Naive B cell (primary cell): ENCODE measurements at places on chromosomes 1 and 21. TPM values are rescaled to one million over a fixed set of nuclear protein-coding genes. Genes with fewer than 3 reads are reported as not detected.
A peak's percentile ranks its signal among the peaks of the same experiment; 100 is the strongest.

- no peaks in the 10 kb centered on the region for H3K4me1 ChIP-seq
- H3K36me3 ChIP-seq = peaks cover 1% of the 10 kb centered on the region
- no peak overlapping the region for H3K27ac ChIP-seq
- H3K4me3 ChIP-seq = no peak overlapping the region
These were observed 219.6 kb upstream of the C1orf174 start for GRCh38 chr1:4119516-4120220.

- H3K4me3 ChIP-seq = no peak overlapping the region
- no peaks in the 10 kb centered on the region for H3K36me3 ChIP-seq
- no peak for DNase-seq
- no peaks in the 10 kb centered on the region for H3K27me3 ChIP-seq
- H3K4me1 ChIP-seq = no peaks in the 10 kb centered on the region
- H3K27ac ChIP-seq = no peak overlapping the region
These were observed 185.0 kb downstream of the TGFBR3 start for GRCh38 chr1:91700771-91701471.

DNA sequence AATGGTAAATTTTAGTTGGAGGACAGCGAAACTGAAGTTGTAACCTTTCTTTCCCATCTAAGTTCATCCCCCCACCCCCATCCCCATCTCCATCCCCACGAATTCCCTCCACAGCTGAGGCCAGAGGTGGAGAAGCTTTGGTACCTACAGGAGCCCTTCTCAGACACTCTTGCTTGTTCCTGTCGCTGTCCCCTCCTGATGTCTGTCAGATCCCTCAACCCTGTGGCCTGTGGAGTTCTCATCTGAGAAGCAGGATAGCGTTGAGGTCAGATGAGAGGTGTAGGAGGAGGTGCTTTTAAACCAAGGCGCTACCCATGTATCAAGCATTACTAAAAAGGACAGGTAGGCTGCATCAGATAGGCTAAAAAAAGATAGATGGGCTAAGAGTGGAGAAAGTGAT, 769 bp downstream of the NTPCR start:
- DNase-seq = no peak
- peaks cover 8% of the 10 kb centered on the region for H3K36me3 ChIP-seq
- peak overlapping the region; percentile 94 for H3K4me3 ChIP-seq

DNA sequence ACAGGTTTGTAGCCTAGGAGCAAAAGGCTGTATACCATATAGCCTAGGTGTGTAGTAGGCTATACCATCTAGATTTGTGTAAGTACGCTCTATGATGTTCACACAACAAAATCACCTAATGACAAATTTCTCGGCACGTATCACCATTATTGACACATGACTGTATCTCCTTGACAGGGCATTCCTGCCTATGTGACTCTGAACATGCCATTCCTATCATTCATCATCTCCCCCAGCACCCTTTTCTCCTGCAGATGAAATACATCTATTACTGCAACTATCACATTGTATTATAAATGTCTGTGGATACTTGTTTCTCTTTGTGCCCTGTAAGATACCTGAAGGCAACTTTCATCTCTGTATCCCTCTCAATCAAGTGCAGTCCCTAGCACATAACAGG, 29.9 kb downstream of the TP53BP2 start:
- H3K4me3 ChIP-seq = no peak overlapping the region
- peaks cover 21% of the 10 kb centered on the region for H3K36me3 ChIP-seq
- H3K27me3 ChIP-seq = no peaks in the 10 kb centered on the region
- peak overlapping the region; percentile 47 for H3K27ac ChIP-seq
- peaks cover 15% of the 10 kb centered on the region for H3K4me1 ChIP-seq

DNA sequence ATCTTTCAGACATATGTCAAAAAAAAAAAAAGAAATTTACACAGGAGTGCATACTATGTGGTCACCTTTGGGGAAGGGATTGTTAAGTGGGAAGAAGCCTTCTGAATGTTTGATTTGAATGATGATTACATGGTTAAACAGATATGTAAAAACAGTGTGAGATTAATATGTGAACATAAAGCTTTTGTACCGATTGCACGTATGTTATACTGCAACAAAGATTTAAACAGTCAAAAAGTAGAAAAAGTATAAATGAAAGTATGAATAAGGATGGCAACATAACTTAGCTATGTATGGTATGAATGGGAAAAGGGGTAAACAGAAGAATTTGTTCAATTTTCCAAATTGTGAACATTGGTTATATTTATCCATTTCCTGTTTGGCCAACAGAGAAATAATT, 10.0 kb upstream of the PLPP3 start:
- peaks cover 6% of the 10 kb centered on the region for H3K27me3 ChIP-seq
- H3K4me1 ChIP-seq = no peaks in the 10 kb centered on the region

DNA sequence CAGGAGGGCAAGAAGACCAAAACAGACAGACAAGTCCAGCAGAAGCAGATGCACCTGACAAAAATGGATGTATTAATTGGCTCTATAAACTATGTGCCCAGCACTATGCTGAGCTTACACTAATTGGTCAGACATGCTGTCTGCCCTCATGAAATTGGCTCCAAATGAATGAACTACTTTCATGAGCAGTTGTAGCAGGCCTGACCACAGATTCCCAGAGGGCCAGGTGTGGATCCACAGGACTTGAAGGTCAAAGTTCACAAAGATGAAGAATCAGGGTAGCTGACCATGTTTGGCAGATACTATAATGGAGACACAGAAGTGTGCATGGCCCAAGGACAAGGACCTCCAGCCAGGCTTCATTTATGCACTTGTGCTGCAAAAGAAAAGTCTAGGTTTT, 14.5 kb downstream of the SLAMF7 start:
- H3K27ac ChIP-seq = no peak overlapping the region
- peaks cover 6% of the 10 kb centered on the region for H3K4me1 ChIP-seq

- no peaks in the 10 kb centered on the region for H3K27me3 ChIP-seq
- no peak overlapping the region for H3K4me3 ChIP-seq
- no peak overlapping the region for H3K27ac ChIP-seq
- H3K36me3 ChIP-seq = peaks cover 15% of the 10 kb centered on the region
- H3K4me1 ChIP-seq = no peaks in the 10 kb centered on the region
These were observed 135.7 kb upstream of the SLC45A1 start for GRCh38 chr1:8182034-8182761.

DNA sequence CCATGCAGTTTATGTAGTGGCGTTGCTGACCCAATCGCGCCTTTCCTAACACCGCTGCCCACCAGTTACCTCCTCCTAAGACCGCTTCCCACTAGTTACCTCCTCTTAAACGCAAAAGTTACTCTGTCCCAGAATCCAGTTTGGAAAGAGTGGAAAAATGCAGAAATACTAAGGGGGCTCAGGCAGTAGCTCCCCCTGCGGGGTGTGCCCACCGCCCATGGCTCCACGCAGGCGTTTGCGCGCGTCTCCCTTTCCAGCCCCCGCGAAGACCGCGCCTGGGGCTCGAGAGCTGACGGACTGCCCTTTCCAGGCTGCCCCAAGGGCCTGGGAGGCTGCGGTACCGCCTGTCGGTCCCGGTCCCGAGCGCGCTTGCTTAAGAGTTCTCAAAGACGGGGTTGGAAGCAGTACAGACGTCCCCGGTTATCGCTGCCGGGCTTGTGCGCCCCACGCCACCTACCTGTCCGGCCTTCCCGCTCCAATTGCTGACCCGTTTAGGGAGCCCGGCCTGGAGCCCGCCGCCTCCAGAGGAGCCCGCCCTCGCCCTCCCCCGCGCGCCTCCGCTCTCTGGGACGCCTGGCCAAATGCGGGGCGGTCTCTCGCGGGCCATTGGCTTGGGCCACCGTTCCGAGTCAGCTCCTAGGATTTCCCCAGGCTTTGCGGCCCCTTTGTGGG, 414.1 kb upstream of the ESRRG start:
- no peak overlapping the region for H3K27ac ChIP-seq
- peaks cover 23% of the 10 kb centered on the region for H3K4me1 ChIP-seq
- DNase-seq = no peak
- H3K4me3 ChIP-seq = no peak overlapping the region
- peaks cover 14% of the 10 kb centered on the region for H3K36me3 ChIP-seq

- no peak overlapping the region for H3K4me3 ChIP-seq
- H3K4me1 ChIP-seq = peaks cover 20% of the 10 kb centered on the region
- H3K27ac ChIP-seq = no peak overlapping the region
- DNase-seq = no peak
These were observed 127.8 kb downstream of the OSBPL9 start for GRCh38 chr1:51744506-51745303.

DNA sequence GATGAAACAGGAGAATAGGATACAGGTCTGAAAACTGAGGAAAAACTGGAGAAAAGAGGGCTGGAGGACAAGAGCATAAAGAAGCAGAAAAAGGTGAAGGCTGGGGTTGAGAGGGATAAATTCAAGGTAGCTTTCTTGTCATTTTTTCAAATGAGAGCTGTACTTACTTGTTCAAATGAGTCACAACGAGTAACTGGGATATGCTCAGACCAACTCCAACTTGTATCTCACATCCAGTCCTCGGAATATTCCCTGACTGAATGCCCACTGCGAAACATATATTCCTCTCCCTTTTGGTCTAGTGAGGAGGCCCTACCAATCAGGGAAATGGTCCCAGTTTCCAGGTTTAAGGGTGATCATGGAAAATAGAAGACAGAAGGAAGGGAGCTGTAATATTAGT, 343.4 kb downstream of the HHIPL2 start:
- H3K27me3 ChIP-seq = peaks cover under 1% of the 10 kb centered on the region
- no peaks in the 10 kb centered on the region for H3K4me1 ChIP-seq
- no peak overlapping the region for H3K4me3 ChIP-seq
- no peaks in the 10 kb centered on the region for H3K36me3 ChIP-seq
- DNase-seq = no peak

DNA sequence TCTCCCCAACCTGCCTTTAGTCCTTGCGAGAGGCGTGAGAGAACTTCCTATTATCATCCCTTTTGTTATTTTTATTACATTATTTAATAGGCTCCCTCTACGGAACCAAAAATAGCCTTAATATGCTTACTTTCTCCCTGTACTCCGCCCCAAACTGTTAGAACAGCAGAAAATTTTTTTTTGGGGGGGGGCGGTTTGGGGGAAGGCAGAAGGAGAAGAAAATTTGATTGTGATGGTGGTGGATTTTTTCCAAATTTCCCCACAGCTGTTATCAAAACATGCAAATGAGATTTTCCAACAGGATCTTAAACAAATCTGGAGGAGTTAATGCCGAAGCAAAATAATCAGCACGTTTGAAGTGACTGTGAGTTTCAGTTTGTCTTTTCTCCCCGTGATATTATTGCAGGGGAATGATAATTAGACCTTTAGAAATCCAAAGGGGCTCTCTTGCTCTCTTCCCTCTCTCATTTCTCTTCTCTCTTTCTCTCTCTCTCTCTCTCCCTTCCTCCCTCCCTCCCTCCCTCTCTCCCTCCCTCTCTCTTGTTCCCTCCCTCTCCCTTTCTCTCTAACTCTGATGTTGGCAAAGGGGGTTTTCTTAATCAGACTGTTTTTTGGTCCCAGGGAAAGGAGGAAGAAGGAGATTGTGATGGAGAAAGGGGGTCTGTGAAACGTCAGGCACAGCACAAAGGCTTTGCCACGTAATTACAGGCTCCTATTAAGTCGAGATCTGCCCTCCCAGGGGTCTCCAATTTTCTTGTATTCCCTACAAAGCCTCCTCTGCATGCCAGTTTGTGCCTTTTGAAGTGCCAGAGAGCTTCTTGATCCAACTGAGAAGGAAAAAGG, 1.1 kb upstream of the PRRX1 start:
- no peak overlapping the region for H3K4me3 ChIP-seq
- H3K27me3 ChIP-seq = peaks cover 76% of the 10 kb centered on the region
- H3K36me3 ChIP-seq = peaks cover 15% of the 10 kb centered on the region
- peaks cover 40% of the 10 kb centered on the region for H3K4me1 ChIP-seq

- H3K27me3 ChIP-seq = peaks cover 6% of the 10 kb centered on the region
- peak; percentile 70 for DNase-seq
- peak overlapping the region; percentile 28 for H3K27ac ChIP-seq
- no peaks in the 10 kb centered on the region for H3K36me3 ChIP-seq
- H3K4me3 ChIP-seq = peak overlapping the region; percentile 92
These were observed 618 bp downstream of the JAM2 start for GRCh38 chr21:25639551-25640201.

DNA sequence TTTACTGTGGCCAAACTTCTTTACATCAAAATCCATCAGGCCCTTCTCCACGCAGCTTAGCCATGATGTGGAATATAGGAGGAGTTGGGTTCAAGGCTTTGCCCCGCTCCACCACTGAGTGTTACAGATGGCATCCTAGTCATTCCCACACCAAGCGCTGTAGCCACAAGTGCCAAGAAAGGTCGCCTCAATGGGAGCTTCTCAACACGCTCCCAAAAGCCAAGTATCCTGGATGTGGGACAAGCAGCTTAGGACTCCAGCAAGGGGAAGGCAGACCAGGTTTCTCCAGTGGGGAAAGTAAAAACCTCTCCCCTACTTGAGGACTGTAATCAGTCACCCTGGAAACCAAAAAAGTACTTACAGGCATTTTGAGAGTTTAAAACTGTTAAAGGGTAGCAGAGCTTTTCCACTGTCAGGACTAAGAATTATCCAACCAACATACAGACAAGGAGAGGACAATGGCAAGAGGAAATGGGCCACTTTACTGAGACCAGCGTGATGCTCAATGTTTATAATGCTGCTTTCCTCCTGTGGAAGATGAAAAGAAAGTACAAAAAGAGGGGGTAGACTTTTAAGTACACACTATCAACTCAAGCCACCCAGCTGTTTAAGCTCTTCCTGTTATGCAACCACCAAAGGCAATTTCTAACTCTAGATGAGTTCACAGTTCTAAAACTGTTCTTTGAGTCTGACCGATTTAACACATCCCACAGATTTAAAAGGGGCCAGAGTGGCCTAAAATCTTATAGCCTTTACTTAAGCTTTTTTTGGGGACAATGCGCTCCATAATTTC, 120.7 kb upstream of the KRTAP19-8 start:
- H3K4me1 ChIP-seq = no peaks in the 10 kb centered on the region
- no peaks in the 10 kb centered on the region for H3K27me3 ChIP-seq
- H3K27ac ChIP-seq = no peak overlapping the region
- H3K36me3 ChIP-seq = no peaks in the 10 kb centered on the region
- no peak overlapping the region for H3K4me3 ChIP-seq

DNA sequence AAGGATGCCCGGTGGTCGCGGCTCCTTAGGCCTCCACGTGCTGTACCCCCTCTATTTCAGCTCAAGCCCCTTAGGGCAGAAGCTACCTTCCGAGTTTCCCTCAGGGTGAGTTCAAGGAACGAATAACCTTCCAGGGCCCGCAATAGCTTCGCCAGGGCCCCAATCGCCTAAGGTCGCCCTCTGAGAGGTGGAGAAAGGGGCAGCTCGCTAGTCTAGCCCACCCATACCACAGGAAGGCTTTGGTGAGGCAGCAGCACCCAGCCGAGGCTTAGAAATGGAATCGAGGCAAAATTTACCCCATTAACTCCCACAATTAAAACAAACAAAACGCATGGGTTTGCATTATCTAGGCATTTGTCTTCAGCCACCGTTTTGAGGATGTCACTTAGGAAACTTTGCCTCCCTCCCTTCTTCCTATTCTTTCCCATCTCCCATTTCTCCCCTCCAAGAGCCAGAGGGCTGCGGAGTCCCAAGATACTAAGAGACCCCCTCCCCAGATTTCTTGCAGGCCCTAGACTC, 954 bp downstream of the WNT2B start:
- peaks cover 37% of the 10 kb centered on the region for H3K4me1 ChIP-seq
- peak overlapping the region; percentile 82 for H3K4me3 ChIP-seq
- peaks cover 9% of the 10 kb centered on the region for H3K27me3 ChIP-seq
- DNase-seq = no peak
- no peaks in the 10 kb centered on the region for H3K36me3 ChIP-seq
- no peak overlapping the region for H3K27ac ChIP-seq

- no peak overlapping the region for H3K27ac ChIP-seq
- no peak overlapping the region for H3K4me3 ChIP-seq
- no peaks in the 10 kb centered on the region for H3K4me1 ChIP-seq
- no peaks in the 10 kb centered on the region for H3K36me3 ChIP-seq
- no peak for DNase-seq
These were observed 27.6 kb upstream of the KCNE2 start for GRCh38 chr21:34336245-34336644.

Gene UBXN10
- 0.16 TPM for polyA plus RNA-seq

Gene CFAP45
- polyA plus RNA-seq = 0.82 TPM

Gene RNU1-4
- 36.8 TPM for polyA plus RNA-seq

Gene EXO1
- 0.44 TPM for polyA plus RNA-seq

Gene PYHIN1
- 5.9 TPM for polyA plus RNA-seq

Gene SLC9C2
- polyA plus RNA-seq = not detected
